ENCODE measurements at places on chromosomes 7 and 10.
A peak's percentile ranks its signal among the peaks of the same experiment; 100 is the strongest.

DNA sequence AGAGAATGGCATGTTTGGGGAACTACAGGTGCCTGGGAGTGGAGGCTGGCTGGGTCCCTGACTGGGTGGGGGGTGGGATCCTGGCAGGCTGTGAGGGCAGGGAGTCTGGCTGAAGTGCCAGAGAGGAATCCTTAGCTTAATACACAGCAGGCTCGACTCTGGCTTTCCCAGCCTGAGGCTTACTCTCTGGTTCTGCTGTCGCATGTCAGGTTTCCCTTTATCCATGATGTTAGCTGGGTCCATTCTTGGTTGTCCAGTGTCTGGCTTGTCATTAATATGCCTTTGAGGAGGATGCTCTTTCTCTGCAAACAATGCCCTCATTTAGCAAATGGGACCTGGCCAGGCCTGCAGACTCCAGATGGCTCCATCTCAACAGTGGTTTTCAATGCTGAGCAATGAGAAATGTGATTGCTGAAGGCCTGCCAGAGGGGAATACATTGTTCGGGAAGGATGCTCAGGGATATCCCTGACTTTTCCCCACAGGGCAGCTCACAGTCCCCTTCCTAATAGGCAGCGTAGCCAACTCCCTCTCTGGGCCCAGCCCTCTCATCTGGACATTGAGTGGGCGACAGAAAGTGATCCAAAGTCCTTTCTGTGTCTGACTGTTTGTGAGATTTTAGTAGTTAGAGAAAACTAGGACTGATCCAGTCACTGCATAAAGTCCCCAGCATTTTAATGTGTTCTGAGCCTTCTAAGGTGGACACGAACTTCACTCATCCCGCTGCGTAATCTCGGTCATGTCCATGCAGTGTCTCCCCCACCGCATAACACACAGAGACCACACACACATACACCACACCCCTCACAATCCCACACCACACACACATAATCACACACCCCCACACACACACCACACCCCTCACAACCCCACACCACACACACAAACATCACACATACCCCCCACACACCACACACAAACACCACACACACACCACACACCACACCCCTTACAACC lies 124.9 kb downstream of the ANLN start:
- DNase-seq: no peak

DNA sequence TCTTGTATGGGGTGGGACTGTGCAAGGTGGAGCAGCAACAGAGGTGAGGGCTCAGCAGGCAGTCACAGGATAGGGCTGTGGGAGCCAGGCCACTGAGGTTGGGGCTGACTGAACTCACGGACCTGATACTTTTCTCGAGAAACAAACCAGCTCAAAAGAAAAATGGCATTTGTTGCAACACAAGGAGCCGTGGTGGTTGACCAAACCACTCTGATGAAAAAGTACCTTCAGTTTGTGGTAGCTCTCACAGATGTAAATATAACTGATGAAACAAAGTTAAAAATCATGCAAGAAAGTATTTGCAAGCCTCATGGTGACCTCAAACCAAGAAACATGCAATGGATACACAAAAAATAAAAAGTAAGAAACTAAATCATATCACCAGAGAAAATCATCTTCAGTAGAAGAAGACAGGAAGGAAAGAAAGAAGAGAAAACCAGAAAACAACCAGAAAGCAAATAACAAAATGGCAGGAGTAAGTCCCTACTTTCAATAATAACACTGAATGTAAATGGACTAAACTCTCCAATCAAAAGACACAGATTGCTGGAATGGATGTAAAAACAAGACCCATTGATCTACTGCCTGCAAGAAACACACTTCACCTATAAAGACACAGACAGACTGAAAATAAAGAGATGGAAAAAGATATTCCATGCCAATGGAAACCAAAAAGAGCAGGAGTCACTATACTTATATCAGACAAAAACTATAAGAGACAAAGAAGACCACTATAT lies 48.9 kb upstream of the DUSP5 start:
- peak; percentile 40 for DNase-seq

DNA sequence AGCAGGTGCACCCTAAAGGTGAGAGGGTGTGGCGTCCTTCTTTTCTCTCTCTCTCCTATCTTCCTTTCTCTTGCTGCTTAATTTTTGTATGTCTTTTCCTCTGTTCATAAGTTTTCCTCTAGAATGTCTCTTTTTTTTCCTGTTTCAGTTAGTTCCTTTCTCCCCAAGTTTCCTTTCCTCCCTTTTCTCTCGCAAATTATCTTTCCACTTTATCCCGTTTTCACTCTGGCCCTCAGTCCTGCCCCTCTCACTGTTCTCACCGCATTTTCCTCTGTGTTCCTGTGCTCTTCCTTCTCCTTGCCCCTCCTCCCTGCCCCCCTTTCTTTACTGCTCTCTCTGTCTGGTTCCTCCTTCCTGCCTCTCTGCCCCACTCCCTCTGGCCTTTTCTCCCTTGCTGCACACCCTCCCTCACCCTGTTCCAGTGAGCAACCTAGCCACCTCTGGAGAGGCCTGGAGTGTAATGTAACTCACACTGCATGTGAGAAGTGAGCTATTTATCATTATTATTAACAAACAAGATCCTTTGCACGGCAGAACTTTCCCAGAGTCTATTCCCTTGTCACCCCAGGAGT lies 158.5 kb downstream of the C10orf105 start:
- no peak for DNase-seq

- no peak for DNase-seq
Observed at GRCh38 chr7:123660514-123661354, 5.1 kb downstream of the LMOD2 start.

DNA sequence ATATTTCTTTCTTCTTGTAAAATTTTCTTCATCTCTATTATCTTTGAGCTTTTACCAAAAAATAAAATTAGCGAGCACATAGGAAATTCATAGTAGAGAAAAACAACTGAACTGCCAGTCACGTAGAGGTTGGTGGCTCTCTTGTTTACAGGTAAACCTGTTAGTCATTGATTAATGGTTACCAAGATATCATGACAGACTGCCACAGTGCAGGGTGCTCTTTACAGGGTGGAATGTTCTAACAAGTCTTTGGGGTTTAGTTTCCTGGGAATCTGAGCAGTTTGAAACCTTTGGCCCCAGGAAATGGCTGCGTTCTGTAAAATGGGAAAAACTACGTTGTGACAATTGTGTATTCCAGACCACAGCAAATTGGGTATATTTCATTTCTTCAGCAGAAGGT lies 407.3 kb upstream of the ADARB2 start:
- DNase-seq: no peak

- no peak for DNase-seq
Observed at GRCh38 chr10:130434446-130435385, 298.5 kb downstream of the GLRX3 start.

- DNase-seq: no peak
Observed at GRCh38 chr10:52999258-52999657, 226.7 kb upstream of the MBL2 start.

- DNase-seq: peak; percentile 74
Observed at GRCh38 chr10:63157845-63158624, 24.9 kb downstream of the NRBF2 start.

DNA sequence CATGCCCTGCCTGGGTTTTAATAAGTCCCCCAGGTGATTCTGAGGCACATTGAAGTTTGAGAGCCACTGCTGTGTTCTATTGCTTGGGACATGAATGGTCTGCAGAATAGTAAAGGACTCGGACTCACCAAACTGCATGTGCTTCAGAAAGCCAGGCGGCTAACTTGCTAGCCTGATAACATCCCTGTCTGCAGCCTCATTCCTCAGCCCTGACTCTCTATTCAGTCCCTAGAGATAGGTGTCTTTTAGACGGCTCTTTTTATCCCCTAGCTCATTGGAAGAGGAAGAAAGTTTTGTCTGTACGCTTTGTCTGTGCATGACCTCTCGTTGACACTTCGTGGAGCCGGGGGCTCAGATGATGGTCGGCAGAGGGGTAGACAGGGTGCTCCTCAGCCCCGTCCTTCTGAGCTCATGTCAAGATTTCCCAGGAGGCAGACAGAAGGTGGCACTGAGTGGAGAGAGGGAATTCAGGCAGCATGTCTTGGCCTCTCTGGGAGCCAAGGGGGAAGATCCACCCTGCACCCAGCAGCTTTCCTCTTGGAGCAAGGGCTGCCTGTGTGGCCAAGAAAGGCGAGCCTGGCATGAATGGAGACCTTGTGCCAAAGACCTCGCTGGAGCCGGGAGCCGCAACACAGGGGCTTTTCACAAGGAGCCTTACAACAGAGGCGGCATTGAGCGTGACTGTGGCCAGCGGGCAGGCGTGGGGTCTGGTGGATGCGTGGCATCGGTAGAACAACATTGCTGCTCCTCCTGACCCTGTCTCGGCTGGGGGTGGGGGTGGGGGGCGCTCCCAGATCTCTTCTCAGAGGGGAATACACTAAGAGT lies 51.1 kb upstream of the PODXL start:
- DNase-seq: no peak

- no peak for DNase-seq
Observed at GRCh38 chr10:122939856-122940543, 14.0 kb downstream of the C10orf88 start.

DNA sequence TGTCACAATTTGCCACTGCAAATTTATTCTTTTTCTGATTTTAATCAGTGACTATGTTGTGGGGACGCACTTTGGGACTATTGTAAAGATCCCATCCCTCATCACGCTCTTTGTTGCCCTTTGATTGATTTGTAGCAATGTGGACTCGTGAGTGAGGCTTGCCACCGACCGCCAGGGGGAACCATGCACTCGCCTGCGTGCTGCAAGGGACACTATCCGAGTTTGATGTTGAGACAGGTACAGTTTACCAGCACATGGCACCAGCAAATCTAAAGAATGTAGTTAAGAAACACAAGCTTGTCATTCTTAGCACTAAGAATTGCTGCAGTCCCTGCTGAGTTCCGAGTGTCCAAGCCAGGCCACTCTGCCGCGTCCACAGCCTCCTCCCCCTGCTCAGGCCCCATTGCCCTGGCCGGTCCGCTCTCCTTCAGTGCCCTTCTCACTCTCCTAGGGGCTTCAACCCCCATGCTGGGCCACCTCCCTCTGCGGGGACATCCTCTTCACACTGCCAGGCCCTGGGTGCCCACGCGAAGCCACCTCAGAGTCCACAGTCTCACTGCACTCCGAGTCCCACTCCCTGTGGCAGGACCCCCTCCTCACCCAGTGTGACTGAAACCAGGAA lies 2.0 kb upstream of the SFTPA2 start:
- DNase-seq: peak; percentile 85

DNA sequence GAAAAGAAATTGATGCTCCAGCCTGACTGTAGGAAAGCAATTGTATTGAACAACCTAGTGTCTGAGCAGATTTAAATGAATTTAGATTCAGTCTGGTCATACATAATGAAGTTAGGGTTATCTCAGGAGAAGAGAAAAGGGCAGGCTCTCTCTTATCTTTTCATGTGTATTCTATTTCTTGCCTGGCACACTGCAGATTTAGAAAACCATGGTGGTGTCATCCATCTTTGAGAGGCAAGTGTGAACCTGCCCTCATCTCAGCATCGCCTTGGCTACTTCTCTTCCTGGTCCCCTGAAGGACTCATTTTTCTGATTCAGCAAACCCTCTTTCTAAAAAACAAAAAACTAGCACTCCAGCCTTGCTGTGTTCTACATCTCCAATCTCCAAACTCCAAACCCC lies 137.7 kb downstream of the LRRC4 start:
- no peak for DNase-seq

DNA sequence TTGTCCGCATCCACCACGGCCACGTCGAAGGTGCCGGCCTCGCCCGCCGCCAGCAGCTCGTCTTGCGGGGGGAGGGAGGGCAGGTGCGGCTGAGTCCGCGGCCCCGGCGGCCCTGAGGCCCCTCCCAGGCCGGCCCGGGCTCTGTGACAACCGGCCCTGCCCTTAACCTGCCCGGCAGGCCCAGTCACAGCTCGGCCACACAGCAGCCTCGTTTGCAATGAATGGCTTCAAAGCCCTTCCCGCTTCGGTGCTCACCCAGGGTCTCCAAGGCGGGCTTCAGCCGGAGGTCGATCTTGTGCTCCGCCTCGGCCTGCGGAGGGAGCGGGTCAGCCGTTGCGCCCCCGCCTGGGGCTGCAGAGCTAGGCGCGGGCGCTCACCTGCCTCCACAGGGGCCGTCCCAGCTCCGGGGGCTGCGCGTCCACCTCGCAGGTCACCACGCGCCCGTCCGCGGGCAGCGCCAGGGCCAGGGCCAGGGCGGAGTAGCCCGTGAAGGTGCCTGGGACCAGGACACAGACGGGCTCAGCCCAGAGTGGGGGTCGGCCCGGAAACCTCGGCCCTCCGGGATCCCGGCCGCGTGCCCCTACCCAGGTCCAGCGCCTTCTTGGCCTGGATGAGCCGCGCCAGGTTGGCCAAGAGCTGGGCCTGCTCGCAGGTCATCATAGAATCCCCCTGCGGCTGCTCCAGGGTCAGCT lies 928 bp downstream of the COMTD1 start:
- no peak for DNase-seq

Measured in activated CD4-positive, alpha-beta T cell treated with anti-CD3 and anti-CD28 coated beads, Interleukin-2, Interleukin-6, amounts not matched to agents 100 ng/mL and 50 ng/mL, durations not matched to agents 16 hours and 8 hours (primary cell).